ENCODE measurements at places on chromosomes 11 and 22.

DNA sequence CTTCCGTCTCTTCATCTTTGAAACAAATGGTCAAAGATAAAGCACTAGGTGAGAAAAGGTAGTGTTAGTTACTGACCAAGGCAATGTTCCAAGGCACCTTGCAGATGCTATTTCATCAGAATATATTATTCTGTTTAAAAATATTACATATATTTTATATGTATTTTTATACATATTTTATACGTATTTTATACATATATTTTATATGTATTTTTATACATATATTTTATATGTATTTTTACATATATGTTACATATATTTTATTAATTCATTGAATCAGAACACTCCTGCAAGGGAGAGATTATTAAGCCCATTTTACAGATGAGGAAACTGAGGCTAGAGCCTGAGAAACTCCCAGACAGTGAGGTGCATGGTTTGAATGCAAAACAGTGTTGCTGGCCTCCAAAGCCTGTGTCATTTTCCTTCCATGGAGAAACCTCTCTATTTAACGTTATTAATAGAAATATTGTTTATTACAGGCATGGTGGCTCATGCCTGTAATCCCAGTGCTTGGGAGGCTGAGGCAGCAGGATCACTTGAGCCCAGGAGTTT, 120.6 kb upstream of the CD82 start:
- no peak for DNase-seq

- no peak for DNase-seq
Observed at GRCh38 chr11:102026217-102026616, 21.0 kb upstream of the CFAP300 start.

DNA sequence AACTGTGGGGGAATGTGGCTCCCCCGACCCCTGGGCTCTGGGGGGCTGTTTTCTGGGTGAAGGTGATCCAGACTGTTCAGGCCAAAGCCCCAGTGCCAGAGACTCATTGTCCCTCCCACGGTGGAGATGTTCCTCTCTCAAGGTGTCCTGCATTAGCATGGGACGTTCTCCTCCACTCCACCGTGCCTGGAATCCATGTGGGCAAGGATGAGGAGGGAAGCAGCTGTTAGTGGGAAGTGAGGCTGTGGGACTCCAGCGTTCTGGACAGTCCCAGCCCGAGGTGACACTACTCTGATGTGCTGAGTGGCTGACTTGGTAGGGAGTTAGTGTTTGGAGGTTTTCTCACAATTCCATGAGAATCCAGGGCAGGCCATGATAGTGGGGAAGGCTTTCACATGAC, 31.4 kb upstream of the CLDN5 start:
- DNase-seq = no peak

DNA sequence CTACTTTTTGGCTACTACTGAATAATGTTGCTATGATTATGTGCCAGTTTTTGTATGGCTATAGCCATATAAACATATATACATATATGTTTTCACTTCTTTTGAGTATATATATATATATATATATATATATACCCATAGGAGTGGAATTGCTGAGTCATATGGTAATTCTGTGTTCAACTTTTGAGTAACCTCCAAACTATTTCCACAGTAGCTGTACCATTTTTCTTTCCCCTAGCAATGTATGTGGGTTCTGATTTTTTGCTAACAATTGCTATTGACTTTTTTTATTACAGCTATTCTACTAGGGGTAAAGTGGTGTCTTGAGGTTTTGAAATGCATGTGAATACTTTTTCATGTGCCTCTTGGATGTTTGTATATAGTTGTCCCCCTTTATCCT, 30.4 kb downstream of the CBL start:
- DNase-seq = peak; percentile 15

GRCh38 chr22:30926706-30927105, 41.9 kb downstream of the MORC2 start:
- DNase-seq = no peak

- no peak for DNase-seq
Observed at GRCh38 chr11:105861225-105861624, 160.8 kb downstream of the MSANTD4 start.

- peak; percentile 20 for DNase-seq
Observed at GRCh38 chr11:118907051-118908042, 18.4 kb downstream of the BCL9L start.

GRCh38 chr11:22343032-22343324, 4.8 kb downstream of the SLC17A6 start:
- no peak for DNase-seq

GRCh38 chr22:39512026-39512425, 8.3 kb upstream of the ATF4 start:
- DNase-seq = no peak

All from astrocyte (in vitro differentiated cells and primary cell).